Aorta (tissue), 5 donors: ENCODE measurements at places on chromosomes 6 and 20. TPM values are rescaled to one million over a fixed set of nuclear protein-coding genes. Genes with fewer than 3 reads are reported as not detected.

Gene MYBL2
- total RNA-seq = 0.84 TPM

Gene SLC17A1
- total RNA-seq = not detected

Gene EYA4
- total RNA-seq = 1.7 TPM

Gene HMGCLL1
- 1.5 TPM for total RNA-seq

Gene OR2B6
- total RNA-seq = not detected

Gene SDCBP2
- 5.3 TPM for total RNA-seq

Gene DACT2
- not detected for total RNA-seq

DNA sequence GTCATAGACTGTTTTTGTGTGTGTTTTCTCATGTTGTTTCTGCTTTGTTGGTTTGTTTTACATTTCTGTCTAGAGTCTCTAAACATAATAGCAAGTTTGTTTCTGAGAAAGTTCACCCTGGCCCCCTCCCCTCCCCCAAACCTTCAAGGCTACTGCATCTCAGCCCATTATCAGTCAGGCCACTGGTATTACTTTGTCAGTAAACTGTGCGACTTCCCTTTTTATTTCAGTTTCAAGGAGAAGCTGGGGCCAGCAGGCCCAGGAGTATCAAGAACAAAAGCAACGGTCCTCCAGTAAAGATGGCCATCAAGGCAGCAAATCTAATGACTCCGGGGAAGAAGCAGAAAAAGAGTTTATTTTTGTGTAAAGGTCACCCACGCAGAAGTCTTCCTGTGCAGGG, 32.8 kb upstream of the SCGN start:
- no peaks in the 10 kb centered on the region for H3K27me3 ChIP-seq
- H3K36me3 ChIP-seq = peaks cover 8% of the 10 kb centered on the region
- H3K27ac ChIP-seq = no peak overlapping the region
- H3K4me3 ChIP-seq = no peak overlapping the region
- H3K4me1 ChIP-seq = no peaks in the 10 kb centered on the region

GRCh38 chr6:33320315-33321181, 3.0 kb upstream of the ZBTB22 start:
- H3K27me3 ChIP-seq = no peaks in the 10 kb centered on the region
- peaks cover 2% of the 10 kb centered on the region for H3K36me3 ChIP-seq
- H3K4me3 ChIP-seq = no peak overlapping the region
- H3K4me1 ChIP-seq = peaks cover 4% of the 10 kb centered on the region
- peak overlapping the region; percentile 28 for H3K27ac ChIP-seq

DNA sequence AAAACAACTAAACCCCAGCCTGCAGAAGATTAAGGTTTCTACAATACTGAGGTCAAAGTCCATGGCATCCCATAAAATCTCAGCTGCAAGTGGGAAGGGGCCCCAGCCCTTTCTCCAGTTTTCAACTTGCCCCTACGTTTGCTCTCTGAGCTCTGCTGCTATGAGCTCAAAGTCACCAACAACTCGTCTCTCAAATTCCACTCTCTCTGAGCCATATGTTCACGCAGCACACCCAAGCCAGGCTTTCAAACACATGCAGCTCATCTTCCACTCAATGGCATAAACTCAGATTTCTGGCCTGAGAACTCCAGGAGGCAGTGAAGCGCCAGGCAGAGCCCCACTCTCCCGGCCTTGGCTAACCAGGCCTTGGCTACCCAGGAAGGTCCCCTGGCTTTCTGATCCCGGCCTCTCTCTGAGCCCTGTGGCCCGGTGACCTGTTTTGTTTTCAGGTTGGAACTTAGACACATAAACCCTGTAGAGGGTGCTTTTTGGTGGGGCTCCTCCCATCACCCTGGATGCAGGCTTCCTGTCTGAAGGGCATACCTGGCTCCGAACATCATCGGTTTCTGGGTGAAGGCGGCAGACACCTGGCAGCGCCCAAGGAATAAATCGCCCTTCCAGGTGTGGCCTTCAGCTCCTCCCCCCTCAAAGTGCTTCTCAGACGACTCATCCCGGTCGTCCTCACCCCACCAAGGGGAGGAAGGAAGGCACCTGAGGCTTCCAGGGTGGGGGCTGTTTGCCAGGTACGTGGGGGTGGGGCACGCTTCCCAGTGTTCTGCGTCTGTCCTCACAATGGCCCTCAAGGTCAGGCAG, 12.4 kb downstream of the SLC22A23 start:
- no peaks in the 10 kb centered on the region for H3K36me3 ChIP-seq
- no peak overlapping the region for H3K4me3 ChIP-seq
- H3K27ac ChIP-seq = no peak overlapping the region
- no peaks in the 10 kb centered on the region for H3K4me1 ChIP-seq

- H3K4me3 ChIP-seq = peak overlapping the region; percentile 81
- no peak overlapping the region for H3K27ac ChIP-seq
- no peaks in the 10 kb centered on the region for H3K27me3 ChIP-seq
- H3K36me3 ChIP-seq = no peaks in the 10 kb centered on the region
Observed at GRCh38 chr6:107460083-107460631, 793 bp upstream of the PDSS2 start.

GRCh38 chr6:6386010-6386409, 65.5 kb upstream of the F13A1 start:
- H3K27ac ChIP-seq = no peak overlapping the region
- no peaks in the 10 kb centered on the region for H3K27me3 ChIP-seq
- no peaks in the 10 kb centered on the region for H3K4me1 ChIP-seq

DNA sequence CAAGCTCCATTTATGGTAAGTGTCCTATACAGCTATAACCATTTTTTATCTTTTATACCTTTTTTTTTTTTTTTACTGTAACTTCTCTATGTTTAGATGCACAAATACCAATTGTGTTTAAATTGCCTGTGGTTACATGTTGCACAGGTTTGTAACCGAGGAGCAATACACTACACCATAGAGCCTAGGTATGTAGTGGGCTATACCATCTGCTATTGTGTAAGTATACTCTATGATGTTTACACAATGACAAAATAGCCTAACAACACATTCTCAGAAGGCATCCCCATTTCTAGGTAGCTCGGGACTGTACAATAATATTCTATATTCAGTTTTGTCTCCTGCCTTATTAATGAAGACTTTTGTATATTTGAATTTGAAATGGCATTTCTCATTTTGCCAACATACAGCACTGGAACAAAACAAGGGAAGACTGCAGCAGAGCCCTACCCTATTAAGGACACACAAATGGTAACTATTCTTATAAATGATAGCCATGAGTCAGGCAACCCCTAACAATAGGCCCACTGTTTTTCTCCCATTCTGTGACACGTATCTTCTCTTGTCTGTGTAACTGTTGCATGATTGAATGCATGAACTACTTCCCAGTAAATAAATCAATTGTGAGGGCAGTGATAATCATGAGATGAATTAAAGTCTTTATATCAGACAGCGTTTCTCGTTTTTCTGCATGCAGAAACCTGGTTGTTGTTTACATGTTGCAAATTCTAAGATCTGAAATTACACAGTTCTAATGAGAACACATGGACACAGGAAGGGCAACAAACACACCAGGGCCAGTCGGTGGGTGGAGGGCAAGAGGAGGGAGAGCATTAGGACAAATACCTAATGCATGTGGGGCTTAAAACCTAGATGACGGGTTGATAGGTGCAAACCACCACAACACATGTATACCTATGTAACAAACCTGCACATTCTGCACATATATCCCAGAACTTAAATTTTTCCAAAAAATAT, 173.9 kb downstream of the EPM2A start:
- H3K4me3 ChIP-seq = no peak overlapping the region
- no peaks in the 10 kb centered on the region for H3K4me1 ChIP-seq
- DNase-seq = no peak
- no peak overlapping the region for H3K27ac ChIP-seq
